Astrocyte (in vitro differentiated cells and primary cell): ENCODE measurements at places on chromosomes 5 and 9. TPM values are rescaled to one million over a fixed set of nuclear protein-coding genes. Genes with fewer than 3 reads are reported as not detected.

- no peaks in the 10 kb centered on the region for H3K4me1 ChIP-seq
- no peak for DNase-seq
- no peak overlapping the region for H3K4me3 ChIP-seq
- H3K27me3 ChIP-seq = no peaks in the 10 kb centered on the region
- H3K27ac ChIP-seq = no peak overlapping the region
Observed at GRCh38 chr5:58048185-58048925, 411.5 kb downstream of the PLK2 start.

DNA sequence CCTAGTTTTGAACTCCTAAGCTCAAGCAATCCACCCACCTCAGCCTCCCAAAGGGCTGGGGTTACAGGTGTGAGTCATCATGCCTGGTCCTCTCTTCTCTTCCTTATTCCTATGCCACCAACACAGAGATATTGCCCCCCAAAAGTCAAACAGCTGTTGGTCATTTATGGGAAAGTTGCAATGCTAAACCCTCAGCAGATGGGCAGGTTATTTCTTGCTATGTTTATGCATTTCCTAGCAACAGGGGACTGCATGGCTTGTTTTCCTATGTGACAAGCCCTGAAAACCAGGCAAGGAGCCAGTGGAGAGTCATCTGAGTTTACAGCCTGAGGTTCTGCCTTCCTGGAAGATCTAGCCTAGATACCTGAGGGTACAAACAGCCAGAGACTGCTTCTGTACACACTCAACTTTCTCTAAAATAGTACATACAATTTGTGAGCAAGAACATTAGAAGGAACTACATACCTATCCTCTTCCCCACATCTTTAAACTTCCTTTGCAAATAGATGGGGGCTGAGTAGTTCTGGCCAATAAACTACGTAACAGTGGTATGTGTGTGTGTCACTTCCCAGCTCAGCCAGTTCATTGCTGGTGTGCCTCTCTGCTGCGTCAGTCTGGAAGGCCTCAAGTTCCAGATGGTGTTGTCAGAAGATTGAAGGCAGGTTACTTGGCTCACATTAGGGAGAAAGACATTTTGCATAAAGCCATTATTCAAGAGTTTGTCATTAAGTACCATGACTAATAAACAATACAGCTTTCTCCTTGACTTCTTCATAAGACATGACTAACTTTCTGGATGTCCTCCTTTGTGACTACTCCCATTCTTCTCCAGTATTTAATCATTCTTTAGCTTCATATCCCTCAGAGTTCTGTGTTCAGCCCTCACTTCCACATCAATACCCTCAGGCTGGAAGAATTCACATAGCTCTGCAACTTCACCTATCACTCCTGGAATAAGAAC, 65.3 kb downstream of the CSNK1A1 start:
- no peaks in the 10 kb centered on the region for H3K36me3 ChIP-seq
- DNase-seq = peak; percentile 100
- no peak overlapping the region for H3K4me3 ChIP-seq
- peaks cover 33% of the 10 kb centered on the region for H3K4me1 ChIP-seq
- peak overlapping the region; percentile 98 for H3K27ac ChIP-seq

- no peak overlapping the region for H3K27ac ChIP-seq
- no peaks in the 10 kb centered on the region for H3K36me3 ChIP-seq
Observed at GRCh38 chr9:134435550-134436378, 109.5 kb downstream of the RXRA start.

- H3K27ac ChIP-seq = peak overlapping the region; percentile 68
- no peaks in the 10 kb centered on the region for H3K36me3 ChIP-seq
- peak; percentile 95 for DNase-seq
- H3K27me3 ChIP-seq = no peaks in the 10 kb centered on the region
- peaks cover 16% of the 10 kb centered on the region for H3K4me1 ChIP-seq
- no peak overlapping the region for H3K4me3 ChIP-seq
Observed at GRCh38 chr5:10513501-10514442, 50.1 kb upstream of the ANKRD33B start.

GRCh38 chr5:8807636-8808035, 738.2 kb downstream of the SEMA5A start:
- H3K4me3 ChIP-seq = no peak overlapping the region
- no peaks in the 10 kb centered on the region for H3K27me3 ChIP-seq
- H3K36me3 ChIP-seq = no peaks in the 10 kb centered on the region
- DNase-seq = peak; percentile 37

DNA sequence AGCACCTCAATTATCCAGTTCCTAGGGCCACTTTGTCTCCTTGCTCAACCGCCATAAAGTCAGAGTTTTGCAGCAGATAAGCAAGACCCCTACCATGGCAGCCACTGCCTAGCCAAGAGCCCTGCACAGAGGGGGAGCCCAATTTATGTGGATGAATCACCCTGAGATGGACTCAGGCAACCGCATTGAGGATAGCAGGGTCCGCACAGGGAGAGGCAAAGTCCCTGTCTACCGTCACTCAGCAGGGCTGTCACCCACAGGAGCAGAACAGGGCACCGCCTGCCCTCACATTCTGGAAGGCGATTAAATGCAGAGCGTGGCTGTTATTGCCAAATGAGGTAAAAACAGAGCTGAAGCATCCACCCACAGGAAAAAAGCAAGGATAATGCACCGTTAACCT, 1.7 kb downstream of the FBP2 start:
- no peak overlapping the region for H3K4me3 ChIP-seq
- no peaks in the 10 kb centered on the region for H3K27me3 ChIP-seq
- no peak for DNase-seq
- no peaks in the 10 kb centered on the region for H3K36me3 ChIP-seq

KIF27 gene
- total RNA-seq = 2.2 and 3.0 TPM in 2 replicates

DNA sequence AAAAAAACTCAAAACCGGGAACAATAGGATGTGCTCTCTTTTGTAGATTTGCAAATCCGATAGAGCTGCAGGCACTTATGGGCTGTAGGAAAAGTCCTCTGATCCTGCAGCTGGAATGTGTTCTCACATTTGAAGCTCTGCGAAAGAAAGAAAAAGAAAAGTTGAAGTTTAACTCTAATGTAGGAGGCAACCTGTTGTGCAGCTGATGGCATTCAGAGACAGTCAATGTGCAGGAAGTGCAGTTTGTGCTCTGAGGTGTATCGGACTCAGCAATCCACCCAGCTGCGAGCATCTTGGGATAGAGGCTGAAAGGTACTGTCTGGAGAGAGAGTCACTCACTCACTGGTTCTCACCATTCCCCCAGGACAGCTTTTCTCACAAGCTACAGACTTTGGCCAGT, 339.2 kb downstream of the AGTPBP1 start:
- no peak for DNase-seq
- H3K27me3 ChIP-seq = peaks cover 3% of the 10 kb centered on the region
- H3K27ac ChIP-seq = no peak overlapping the region
- peaks cover 13% of the 10 kb centered on the region for H3K4me1 ChIP-seq

DNA sequence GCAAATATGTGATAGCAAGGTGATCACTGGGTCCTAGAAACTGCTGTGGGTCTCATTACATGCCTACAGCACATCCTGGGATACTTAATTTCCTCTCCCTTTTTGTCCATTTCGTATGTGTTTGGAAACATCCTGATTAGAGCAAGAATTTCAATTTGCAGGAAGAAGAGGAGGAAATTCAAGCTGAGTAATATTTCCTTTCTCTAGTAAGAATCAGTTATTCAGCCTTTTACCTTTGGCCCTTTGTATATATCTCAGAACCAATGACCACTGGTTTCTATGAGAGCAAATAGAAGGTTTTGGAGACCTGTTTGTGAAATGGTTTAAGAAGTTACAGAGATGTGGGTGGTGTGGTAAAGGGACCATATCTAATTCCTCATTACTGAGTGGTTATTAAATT, 171.6 kb downstream of the RMI1 start:
- H3K27me3 ChIP-seq = no peaks in the 10 kb centered on the region
- H3K36me3 ChIP-seq = no peaks in the 10 kb centered on the region
- H3K4me1 ChIP-seq = peaks cover 12% of the 10 kb centered on the region

- H3K4me1 ChIP-seq = peaks cover 13% of the 10 kb centered on the region
- no peaks in the 10 kb centered on the region for H3K27me3 ChIP-seq
- peak; percentile 59 for DNase-seq
Observed at GRCh38 chr5:67209141-67209771, 12.7 kb upstream of the CD180 start.

DNA sequence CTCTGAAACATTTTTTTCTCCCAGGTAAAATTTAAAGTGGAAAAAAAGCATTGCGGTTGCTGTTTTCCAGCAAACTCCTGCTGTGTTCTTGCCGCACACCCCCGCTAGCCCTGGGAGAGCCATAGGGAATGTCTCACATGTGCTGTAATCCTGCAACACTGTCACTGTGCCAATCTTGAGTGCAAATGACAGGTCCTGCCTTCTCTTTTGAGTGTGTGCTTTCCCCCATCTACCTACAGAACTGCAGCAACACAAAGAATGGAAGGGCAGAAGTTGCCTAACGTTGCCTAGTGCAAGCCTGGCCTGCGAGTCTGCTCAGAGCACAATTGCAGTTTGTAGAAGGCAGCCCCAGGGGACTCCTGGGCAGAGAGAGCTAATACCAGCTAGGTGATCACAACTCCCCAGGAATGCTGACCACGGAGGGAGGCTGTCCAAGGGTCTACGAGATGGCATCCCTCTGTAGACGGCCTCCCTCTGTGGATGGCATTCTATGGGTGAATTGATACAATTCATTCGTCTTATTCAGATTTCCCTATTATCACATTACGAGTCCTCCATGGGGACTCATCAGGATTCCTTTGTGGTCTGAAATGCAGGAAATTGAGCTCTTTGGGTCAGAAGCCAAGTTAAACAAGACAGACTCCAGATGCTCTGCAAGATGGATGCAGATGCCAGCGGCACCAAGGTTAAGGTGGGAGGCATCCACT, 172.6 kb upstream of the S1PR3 start:
- H3K36me3 ChIP-seq = no peaks in the 10 kb centered on the region
- H3K27ac ChIP-seq = peak overlapping the region; percentile 57
- H3K27me3 ChIP-seq = no peaks in the 10 kb centered on the region
- DNase-seq = peak; percentile 81
- peak overlapping the region; percentile 19 for H3K4me3 ChIP-seq

GRCh38 chr9:27848315-27848714, 275.0 kb upstream of the C9orf72 start:
- H3K27ac ChIP-seq = no peak overlapping the region
- H3K36me3 ChIP-seq = no peaks in the 10 kb centered on the region
- DNase-seq = no peak
- H3K4me3 ChIP-seq = no peak overlapping the region
- H3K4me1 ChIP-seq = no peaks in the 10 kb centered on the region

RUSC2 gene
- total RNA-seq = 63.8 and 67.4 TPM in 2 replicates

DNA sequence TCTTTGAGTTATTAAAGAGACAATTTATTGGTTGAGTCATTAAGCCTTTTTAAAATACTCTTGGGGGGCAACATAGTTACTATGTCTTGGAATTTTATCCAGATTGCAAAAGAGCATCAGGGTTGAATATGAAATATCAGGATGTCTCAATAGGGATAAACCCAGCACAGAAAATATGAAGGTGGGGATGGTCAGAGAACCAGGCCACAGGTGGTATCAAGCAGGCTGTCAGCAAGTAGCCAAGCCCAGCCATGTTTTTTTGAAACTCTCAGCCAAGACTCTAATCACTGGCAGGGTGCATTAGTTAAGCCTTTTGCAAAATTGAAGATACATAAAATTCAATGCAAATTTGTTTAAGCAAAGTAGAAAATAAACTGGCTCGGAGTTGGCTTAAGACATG, 468.9 kb downstream of the DTWD2 start:
- H3K4me1 ChIP-seq = no peaks in the 10 kb centered on the region
- no peaks in the 10 kb centered on the region for H3K36me3 ChIP-seq
- no peak overlapping the region for H3K27ac ChIP-seq
- no peak for DNase-seq
- no peak overlapping the region for H3K4me3 ChIP-seq
- no peaks in the 10 kb centered on the region for H3K27me3 ChIP-seq

DNA sequence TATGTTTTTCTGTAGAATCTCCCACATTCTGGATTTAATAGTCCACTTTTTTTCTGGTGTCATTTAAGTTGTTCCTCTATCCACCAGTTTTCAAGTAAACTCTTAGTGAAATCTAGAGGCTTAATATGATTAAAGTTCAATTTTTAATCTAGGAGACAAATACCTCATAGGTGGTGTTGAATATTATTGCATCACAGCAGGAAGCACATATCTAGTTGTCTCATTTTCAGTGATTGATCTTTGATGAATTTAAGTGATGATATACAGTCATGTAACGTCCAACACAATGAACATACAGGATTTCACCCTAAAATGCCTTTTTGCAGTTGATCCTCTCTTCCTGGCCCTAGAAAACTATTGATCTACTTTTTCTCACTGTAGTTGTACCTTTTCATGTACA, 152.3 kb downstream of the NIPBL start:
- peaks cover 22% of the 10 kb centered on the region for H3K36me3 ChIP-seq
- no peak overlapping the region for H3K27ac ChIP-seq
